Right ventricle myocardium inferior (tissue), 1 donor: ENCODE measurements at places on chromosomes 5 and 9. TPM values are rescaled to one million over a fixed set of nuclear protein-coding genes. Genes with fewer than 3 reads are reported as not detected.

The OR2Y1 gene
- not detected for total RNA-seq

The ADAMTS19 gene
- total RNA-seq: 0.95 TPM

The LRRC8A gene
- 23.9 TPM for total RNA-seq

The LCN12 gene
- 2.9 TPM for total RNA-seq

The FAXDC2 gene
- 27.6 TPM for total RNA-seq

The STPG3 gene
- 1.4 TPM for total RNA-seq

The PCDHGA2 gene
- total RNA-seq: 6.2 TPM

The EDIL3 gene
- total RNA-seq: 1.7 TPM

The GCNT4 gene
- total RNA-seq: 0.35 TPM

The CCNJL gene
- total RNA-seq: 10.2 TPM

The MSX2 gene
- total RNA-seq: 1.4 TPM

The CXCL14 gene
- total RNA-seq: 1.8 TPM

The SHB gene
- total RNA-seq: 14.7 TPM

The PTGES2 gene
- total RNA-seq: 158 TPM

The NR4A3 gene
- total RNA-seq: 3.9 TPM

The LEAP2 gene
- total RNA-seq: 1.1 TPM

The WHRN gene
- total RNA-seq: 0.49 TPM

The FCN1 gene
- 5.7 TPM for total RNA-seq

The PRKACG gene
- total RNA-seq: not detected

The LCN10 gene
- 11.3 TPM for total RNA-seq

The MAPK9 gene
- 41.7 TPM for total RNA-seq

The WDR38 gene
- not detected for total RNA-seq
